ENCODE measurements at places on chromosomes 6 and 20.

- peak; percentile 62 for DNase-seq
Measured at GRCh38 chr6:27650620-27651370, 177.9 kb upstream of the ZNF184 start.

- DNase-seq = no peak
Measured at GRCh38 chr6:20716865-20717264, 182.6 kb downstream of the CDKAL1 start.

DNA sequence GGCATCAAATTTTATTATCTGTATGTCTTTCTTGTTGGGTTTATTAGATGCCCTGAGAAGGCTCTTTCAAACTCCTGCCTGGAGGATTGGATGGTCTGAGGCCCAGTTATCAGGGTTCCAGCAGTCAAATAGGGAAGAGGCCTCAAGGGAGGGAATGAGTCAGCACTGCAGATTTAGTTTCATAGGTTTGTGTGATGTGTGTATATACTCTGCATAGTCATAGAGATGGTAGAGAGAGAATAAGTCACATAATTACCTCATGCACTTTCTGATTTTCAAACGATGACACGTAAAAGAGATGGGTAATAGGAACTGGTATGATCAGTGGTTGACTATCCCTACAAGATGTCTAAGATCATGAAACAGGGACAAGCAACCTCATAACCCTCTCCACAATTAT is 82.1 kb downstream of the ADAT2 start:
- no peak for DNase-seq

GRCh38 chr20:18263723-18264122 is 24.6 kb upstream of the ZNF133 start:
- DNase-seq = no peak

DNA sequence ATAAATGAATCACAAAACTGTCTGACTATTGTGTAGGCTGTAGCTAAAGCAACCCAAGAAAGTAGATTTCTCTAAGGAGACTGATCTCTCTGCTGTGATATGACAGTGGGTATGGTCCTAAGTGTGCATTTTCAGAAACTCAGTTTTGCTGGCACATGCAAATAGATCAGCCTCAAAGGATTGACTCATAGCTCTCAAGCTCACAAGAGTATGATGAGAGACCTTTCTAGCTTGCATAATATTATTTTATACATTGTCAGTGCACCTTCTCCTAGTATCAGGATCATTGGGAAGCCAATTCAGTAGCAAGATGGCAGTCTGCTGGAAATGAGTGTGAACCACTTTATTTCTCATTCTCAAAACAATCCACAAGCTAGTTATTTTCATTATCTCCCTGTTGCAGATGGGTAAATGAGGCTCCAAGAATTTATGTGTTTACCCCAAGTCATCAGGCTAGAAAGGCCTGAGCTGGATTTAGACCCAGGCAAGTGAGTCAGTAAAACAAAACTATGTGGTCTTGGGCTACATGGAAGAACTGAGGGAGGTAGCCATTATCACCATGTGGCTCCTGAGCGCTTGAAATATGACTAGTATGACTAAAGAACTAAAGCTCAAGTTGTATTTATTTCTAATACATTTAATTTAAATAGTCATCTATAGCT is 27.9 kb upstream of the PLCB4 start:
- DNase-seq = no peak

- no peak for DNase-seq
Measured at GRCh38 chr6:14660806-14661579, 543.4 kb downstream of the CD83 start.

- no peak for DNase-seq
Measured at GRCh38 chr20:61407561-61407960, 155.5 kb downstream of the CDH4 start.

DNA sequence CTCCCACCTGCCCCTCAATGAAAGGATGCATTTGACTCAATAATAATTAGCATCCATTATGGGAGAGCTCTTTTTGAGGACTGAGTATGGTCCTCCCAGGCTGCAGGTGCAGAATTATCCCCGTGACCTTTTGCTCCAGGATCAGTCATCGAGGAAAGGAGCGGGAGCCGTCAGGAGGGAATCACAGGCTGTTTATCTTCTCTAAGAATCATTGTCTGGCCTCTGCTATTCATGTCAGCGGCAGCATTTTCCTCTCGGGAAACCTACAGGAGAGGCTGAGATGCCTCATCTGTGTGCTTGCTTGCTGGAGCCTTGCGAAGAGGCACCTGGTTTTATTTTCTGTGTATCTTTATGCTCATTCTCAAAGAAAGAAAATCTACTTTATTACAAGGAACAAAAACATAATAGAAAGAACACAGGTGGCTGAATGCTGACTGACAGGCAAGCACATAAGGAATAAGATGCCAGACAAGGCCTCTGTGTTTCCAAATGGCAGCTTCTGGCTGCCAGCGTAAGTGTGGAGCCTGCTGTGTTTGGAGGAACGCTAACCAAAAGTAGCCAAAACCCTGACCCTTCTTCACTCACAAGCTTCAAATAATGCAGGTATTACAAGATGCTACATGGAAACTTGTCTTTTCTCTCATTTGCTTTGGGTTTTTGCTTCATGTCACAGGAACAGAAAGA is 539.1 kb upstream of the MARCKS start:
- DNase-seq = peak; percentile 69

GRCh38 chr20:38445381-38445796 is 10.3 kb upstream of the SNHG17 start:
- no peak for DNase-seq

DNA sequence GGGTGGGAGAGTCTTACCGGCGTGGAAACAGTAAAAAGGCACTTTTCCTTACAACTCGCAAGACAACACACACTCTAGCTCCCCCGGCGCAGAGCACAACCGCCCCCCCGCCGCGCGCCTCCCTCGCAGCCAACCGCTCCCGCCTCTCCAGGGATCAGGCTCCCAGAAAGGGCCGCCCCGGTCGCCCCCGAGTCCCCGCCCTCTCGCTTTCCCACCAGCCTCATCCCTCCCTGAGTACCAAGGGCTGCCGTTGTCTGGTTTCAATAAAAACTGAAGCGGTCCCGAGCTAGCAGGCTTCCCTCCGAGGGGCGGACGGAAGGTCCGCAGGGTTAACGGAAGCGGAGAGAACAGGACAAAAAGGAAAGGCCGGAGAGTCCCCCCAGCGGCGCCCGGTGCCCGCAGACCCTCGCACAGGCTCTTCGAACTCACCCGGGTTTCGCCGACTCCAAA is 804 bp downstream of the ELOVL5 start:
- DNase-seq = peak; percentile 63
